ENCODE measurements at places on chromosomes 7 and 10. TPM values are rescaled to one million over a fixed set of nuclear protein-coding genes. Genes with fewer than 3 reads are reported as not detected.

Gene CFAP69
- total RNA-seq: 4.1 TPM

Gene ITIH5
- total RNA-seq: not detected

Gene UROS
- total RNA-seq: 63.9 TPM

Gene LRIT1
- not detected for total RNA-seq

Gene ZDHHC4
- total RNA-seq: 59.3 TPM

DNA sequence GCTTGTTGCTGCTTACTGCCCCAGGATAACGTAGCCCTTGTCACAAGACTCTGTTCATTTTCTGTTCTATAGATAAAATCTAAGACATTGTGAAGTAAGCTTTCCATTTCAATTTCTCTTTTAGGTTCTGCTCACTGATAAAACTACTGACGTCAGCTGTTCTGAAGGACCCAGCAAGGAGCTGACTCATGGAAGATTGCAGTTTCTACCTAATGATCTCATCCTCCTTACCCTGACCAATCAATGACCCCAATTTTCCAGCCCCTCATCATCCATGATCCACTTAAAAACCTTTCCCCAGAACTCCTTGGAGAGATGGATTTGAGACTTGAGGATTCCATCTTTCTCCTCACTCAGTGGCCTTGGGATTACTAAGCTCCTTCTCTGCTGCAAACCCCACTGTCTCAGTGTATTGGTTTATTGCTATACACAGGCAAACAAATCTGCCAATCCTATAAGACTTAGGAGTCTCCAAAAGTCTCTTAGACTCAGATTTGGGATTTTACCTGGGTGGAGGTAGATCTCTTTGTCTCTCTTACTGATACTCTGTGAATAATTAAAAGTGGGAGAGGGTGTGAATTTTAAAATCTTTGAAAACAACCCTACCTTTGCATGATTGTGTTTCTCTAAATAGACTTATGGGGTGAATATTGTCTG lies 109.2 kb upstream of the TRIM24 start:
- no peaks in the 10 kb centered on the region for H3K4me1 ChIP-seq
- no peaks in the 10 kb centered on the region for H3K36me3 ChIP-seq
- H3K4me3 ChIP-seq: no peak overlapping the region
- DNase-seq: no peak
- no peak overlapping the region for H3K27ac ChIP-seq

DNA sequence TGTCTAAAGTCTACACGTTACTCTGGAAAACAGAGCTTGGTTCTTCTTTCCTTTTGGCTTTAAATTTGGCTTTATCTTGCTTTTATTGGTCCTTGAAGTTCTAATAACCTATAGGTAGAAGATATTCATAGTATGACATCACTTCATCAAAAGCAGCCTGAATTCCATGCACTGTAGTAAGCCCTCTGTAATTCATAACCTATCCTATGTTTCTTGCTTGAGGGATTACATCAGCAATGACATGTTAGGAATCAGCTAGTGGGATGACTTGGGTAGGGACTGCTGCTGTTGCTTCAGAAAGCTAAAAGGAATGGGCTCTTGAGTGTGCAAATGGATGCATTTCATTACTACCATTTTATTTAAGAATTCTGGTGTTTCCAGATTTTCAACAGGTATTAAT lies 184.9 kb downstream of the PTEN start:
- no peaks in the 10 kb centered on the region for H3K4me1 ChIP-seq
- H3K27ac ChIP-seq: no peak overlapping the region
- no peaks in the 10 kb centered on the region for H3K27me3 ChIP-seq
- no peak for DNase-seq
- H3K36me3 ChIP-seq: no peaks in the 10 kb centered on the region

DNA sequence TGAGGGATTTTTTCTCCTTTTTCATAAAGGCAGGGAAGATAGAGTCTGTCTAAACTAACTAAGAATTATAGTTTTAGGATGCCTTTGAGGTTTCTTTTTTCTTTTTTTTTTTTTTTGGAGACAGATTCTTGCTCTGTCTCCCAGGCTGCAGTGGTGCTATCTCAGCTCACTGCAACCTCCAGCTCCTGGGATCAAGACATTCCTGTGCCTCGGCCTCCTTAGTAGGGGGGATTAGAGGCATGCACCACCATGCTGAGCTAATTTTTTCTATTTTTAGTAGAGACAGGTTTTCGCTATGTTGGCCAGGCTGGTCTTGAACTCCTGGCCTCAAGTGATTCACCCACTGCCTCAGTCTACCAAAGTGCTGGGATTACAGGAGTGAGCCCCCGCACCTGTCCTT lies 239.7 kb downstream of the KCND2 start:
- no peaks in the 10 kb centered on the region for H3K4me1 ChIP-seq
- no peak overlapping the region for H3K27ac ChIP-seq
- H3K27me3 ChIP-seq: no peaks in the 10 kb centered on the region
- no peak for DNase-seq

GRCh38 chr10:21336476-21337170 lies 188.9 kb downstream of the SKIDA1 start:
- H3K4me1 ChIP-seq: peaks cover 77% of the 10 kb centered on the region
- peak; percentile 84 for DNase-seq
- peak overlapping the region; percentile 75 for H3K27ac ChIP-seq
- H3K27me3 ChIP-seq: no peaks in the 10 kb centered on the region
- peak overlapping the region; percentile 38 for H3K4me3 ChIP-seq
- no peaks in the 10 kb centered on the region for H3K36me3 ChIP-seq

- H3K4me1 ChIP-seq: no peaks in the 10 kb centered on the region
- no peak overlapping the region for H3K27ac ChIP-seq
- peaks cover 21% of the 10 kb centered on the region for H3K27me3 ChIP-seq
- H3K4me3 ChIP-seq: no peak overlapping the region
- H3K36me3 ChIP-seq: no peaks in the 10 kb centered on the region
Measured at GRCh38 chr7:103988468-103989199, 824 bp downstream of the RELN start.

GRCh38 chr7:134520130-134520529 lies 7.2 kb upstream of the AKR1B10 start:
- H3K4me1 ChIP-seq: peaks cover 8% of the 10 kb centered on the region
- no peak overlapping the region for H3K4me3 ChIP-seq
- no peaks in the 10 kb centered on the region for H3K27me3 ChIP-seq
- H3K36me3 ChIP-seq: no peaks in the 10 kb centered on the region

DNA sequence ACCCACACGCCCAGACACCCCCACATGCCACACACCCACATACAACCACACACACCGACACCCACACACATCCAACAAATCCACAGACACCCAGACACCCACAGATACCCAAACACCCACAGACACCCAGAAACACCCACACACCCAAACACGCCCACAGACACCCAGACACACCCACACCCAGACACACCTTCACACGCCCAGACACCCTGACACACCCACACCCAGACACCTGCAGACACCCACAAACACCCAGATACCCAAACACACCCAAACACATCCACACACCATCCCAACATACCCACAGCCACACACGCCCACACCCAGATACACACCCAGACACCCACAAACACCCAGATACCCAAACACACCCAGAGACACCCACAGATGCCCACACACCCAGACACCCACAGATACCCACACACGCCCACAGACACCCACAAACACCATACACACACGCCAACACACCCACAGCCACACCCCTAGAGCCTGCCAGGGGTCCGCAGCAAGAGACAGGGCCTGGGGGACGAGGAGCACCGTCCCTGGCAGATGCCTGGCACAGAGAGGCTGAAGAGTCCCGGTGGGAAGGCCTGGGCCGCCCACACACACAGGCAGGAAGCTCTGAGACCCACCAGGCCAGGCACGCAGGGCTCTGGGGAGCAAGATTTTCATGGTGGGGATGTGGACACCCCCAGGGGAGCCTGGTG lies 28.5 kb downstream of the CYP2W1 start:
- no peaks in the 10 kb centered on the region for H3K27me3 ChIP-seq
- H3K4me1 ChIP-seq: no peaks in the 10 kb centered on the region
- no peak for DNase-seq
- H3K27ac ChIP-seq: no peak overlapping the region

DNA sequence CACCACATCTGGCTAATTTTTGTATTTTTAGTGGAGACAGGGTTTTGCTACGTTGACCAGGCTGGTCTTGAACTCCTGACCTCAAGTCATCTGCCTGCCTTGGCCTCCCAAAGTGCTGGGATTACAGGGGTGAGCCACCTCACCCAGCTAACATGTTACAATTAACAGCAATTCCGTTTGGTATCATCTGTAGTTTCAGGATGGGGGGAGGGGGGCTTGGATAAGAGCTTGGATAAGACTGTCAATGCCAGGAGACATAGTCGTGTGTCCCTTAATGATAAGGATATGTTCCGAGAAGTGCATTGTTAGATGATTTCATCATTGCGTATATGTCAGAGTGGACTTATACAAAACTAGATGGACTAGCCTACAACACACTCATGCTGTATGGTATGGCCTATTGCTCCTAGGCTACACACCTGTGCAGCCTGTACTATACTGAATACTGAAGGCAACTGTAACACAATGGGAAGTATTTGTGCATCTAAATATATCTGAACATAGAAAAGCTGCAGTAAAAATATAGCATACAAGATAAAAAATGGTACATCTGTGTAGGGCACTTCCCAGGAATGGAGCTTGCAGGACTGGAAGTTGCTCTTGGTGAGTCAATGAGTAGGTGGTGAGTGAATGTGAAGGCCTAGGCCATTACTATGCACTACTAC lies 103.9 kb upstream of the TNS3 start:
- H3K4me3 ChIP-seq: no peak overlapping the region
- no peak for DNase-seq
- H3K36me3 ChIP-seq: no peaks in the 10 kb centered on the region
- no peaks in the 10 kb centered on the region for H3K4me1 ChIP-seq
- H3K27me3 ChIP-seq: no peaks in the 10 kb centered on the region

GRCh38 chr7:38902449-38902848 lies 6.5 kb downstream of the VPS41 start:
- H3K27me3 ChIP-seq: no peaks in the 10 kb centered on the region
- DNase-seq: no peak
- no peak overlapping the region for H3K27ac ChIP-seq
- no peaks in the 10 kb centered on the region for H3K4me1 ChIP-seq

DNA sequence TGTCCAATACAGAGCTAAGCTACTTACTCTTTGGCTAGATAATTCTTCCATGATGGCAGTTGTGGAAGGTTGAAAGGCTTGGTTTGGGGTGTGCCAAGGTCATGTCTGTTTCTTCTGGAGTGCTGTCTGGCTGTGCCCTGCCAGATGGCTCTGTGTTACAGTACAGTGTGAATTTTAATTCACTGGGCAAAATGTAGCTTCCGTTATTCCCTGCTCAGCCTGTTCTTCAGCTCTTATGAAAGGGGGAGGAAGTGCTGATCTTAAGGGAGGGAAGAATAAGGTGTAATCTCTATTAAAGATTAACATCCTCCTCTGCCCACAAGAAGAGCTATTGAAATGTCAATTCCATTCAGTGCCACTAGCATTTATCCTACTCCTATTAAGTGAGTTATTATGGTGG lies 52.2 kb downstream of the SND1 start:
- peaks cover 4% of the 10 kb centered on the region for H3K4me1 ChIP-seq
- H3K27ac ChIP-seq: no peak overlapping the region
- no peak overlapping the region for H3K4me3 ChIP-seq
- H3K36me3 ChIP-seq: peaks cover 90% of the 10 kb centered on the region
- no peak for DNase-seq

- no peak overlapping the region for H3K4me3 ChIP-seq
- no peaks in the 10 kb centered on the region for H3K27me3 ChIP-seq
- H3K27ac ChIP-seq: no peak overlapping the region
- H3K36me3 ChIP-seq: no peaks in the 10 kb centered on the region
- no peaks in the 10 kb centered on the region for H3K4me1 ChIP-seq
- no peak for DNase-seq
Measured at GRCh38 chr10:36624551-36625100, 500.8 kb upstream of the ANKRD30A start.

- no peaks in the 10 kb centered on the region for H3K27me3 ChIP-seq
- DNase-seq: no peak
- H3K27ac ChIP-seq: no peak overlapping the region
- H3K36me3 ChIP-seq: no peaks in the 10 kb centered on the region
- H3K4me1 ChIP-seq: no peaks in the 10 kb centered on the region
Measured at GRCh38 chr10:119754936-119755335, 29.1 kb downstream of the INPP5F start.

DNA sequence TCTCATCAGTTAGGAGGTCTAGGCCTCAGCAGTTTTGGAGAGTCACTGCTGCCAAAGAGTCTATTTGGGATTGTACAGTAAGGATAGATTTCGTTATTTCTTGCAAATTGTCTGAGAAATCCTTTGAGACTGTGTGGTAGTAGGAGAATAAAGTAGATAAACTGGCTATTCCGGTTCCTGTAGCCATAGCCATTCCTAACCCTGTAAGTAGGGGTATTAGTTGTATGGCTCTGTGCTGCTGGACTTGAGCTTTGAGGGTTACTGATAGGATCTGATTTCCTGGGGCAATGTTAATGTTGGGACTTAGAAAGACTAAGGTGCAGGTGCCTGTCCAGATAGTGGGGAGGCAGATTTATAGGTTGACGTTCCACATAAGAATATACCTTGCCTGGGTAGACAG lies 36.1 kb upstream of the ZNF138 start:
- H3K4me3 ChIP-seq: no peak overlapping the region
- H3K4me1 ChIP-seq: no peaks in the 10 kb centered on the region
- H3K27me3 ChIP-seq: no peaks in the 10 kb centered on the region
- DNase-seq: no peak
- no peaks in the 10 kb centered on the region for H3K36me3 ChIP-seq

GRCh38 chr7:153389261-153389660 lies 629.7 kb downstream of the ACTR3B start:
- H3K27ac ChIP-seq: no peak overlapping the region
- no peak for DNase-seq
- no peaks in the 10 kb centered on the region for H3K27me3 ChIP-seq
- no peak overlapping the region for H3K4me3 ChIP-seq
- H3K4me1 ChIP-seq: no peaks in the 10 kb centered on the region

DNA sequence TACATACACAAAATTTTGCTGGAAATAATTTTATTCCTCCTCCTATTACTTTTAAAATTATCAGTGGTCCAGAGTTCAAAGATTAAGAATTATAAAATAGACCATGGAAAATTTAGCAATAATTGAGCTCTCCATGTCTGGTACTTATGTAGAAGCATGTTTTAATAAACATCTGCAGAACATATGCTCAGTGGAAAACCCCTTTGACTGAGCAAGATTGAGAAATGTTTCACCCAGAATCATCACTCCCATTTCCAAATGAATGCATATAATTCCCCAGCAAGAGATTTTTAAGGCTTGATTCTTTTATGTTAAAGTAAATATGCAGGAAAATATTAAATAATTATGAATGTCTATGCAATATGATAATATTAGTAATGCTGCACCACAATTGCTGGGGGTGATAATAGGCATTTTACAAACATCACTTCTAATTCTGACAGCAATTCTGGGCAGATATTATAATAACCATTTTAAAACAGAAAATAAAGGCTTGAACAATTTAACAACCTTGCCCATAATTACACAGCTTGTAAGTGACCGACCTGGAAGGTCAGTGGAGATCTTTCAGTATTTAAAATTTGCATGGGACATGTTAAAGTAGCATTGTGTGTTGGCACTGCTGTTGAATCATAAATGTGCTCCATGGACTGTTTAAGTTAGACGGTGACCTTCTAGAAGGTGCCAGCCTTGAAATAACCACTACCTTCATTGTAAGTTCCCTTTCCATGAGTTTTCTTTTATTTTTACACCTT lies 45.6 kb upstream of the TES start:
- H3K4me3 ChIP-seq: no peak overlapping the region
- no peaks in the 10 kb centered on the region for H3K36me3 ChIP-seq
- no peak overlapping the region for H3K27ac ChIP-seq
- no peaks in the 10 kb centered on the region for H3K4me1 ChIP-seq
- DNase-seq: no peak

GRCh38 chr7:102306916-102307677 lies 20.4 kb downstream of the SH2B2 start:
- H3K4me3 ChIP-seq: no peak overlapping the region
- no peaks in the 10 kb centered on the region for H3K36me3 ChIP-seq
- no peaks in the 10 kb centered on the region for H3K4me1 ChIP-seq
- no peak overlapping the region for H3K27ac ChIP-seq
- DNase-seq: no peak
